Activated CD4-positive, alpha-beta memory T cell treated with anti-CD3 and anti-CD28 coated beads, Interleukin-2, amount 10 ng/mL, durations not matched to agents 7 days and 5 days (primary cell): ENCODE measurements at places on chromosomes 6 and 20. TPM values are rescaled to one million over a fixed set of nuclear protein-coding genes. Genes with fewer than 3 reads are reported as not detected.

EFCAB8 gene
- 0.25 TPM for total RNA-seq

SH3BGRL2 gene
- total RNA-seq = 0.20 TPM

RAET1L gene
- not detected for total RNA-seq

CPXM1 gene
- total RNA-seq = 0.33 TPM

PRPH2 gene
- not detected for total RNA-seq

GRCh38 chr6:41286544-41287346 is at the start of gene TREM1:
Gene TREM1 (minus strand): TSS chr6:41286682. CDS start chr6:41286655, 27 bp downstream.
- no peak within 1 kb of the TSS for H3K4me3 ChIP-seq
- no peak for DNase-seq
- peaks cover 10% of the 10 kb centered on the region for H3K4me1 ChIP-seq
- peaks cover 14% of the 10 kb centered on the region for H3K27me3 ChIP-seq
- no peaks in the 10 kb centered on the region for H3K36me3 ChIP-seq

GRCh38 chr6:128672023-128672422 is 151.6 kb upstream of the PTPRK start:
- no peaks in the 10 kb centered on the region for H3K4me1 ChIP-seq
- H3K27me3 ChIP-seq = peaks cover 8% of the 10 kb centered on the region
- no peak for DNase-seq
- H3K36me3 ChIP-seq = no peaks in the 10 kb centered on the region

DNA sequence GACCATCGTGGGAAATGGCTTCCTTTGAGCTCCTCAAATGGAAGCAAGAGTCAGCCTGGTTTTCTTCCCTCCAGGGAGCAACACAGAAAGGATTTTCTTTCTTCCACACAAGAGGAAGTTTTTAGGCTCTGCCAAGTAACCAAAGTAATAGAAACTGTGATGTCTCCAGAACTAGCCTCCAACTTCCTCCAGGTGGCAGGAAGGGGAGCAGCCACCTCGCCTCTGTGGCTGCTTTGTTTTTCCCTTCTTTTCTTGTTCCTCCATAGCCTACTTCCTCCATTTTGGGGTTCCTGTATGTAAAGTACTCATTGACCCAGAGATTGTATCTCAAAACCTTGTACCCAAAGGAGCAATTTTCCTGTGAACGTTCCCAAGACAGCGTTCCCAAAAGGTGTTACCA is 32.7 kb upstream of the CCR6 start:
- peaks cover 14% of the 10 kb centered on the region for H3K36me3 ChIP-seq
- H3K27ac ChIP-seq = no peak overlapping the region
- H3K4me1 ChIP-seq = peaks cover 53% of the 10 kb centered on the region
- peaks cover 3% of the 10 kb centered on the region for H3K27me3 ChIP-seq
- no peak overlapping the region for H3K4me3 ChIP-seq

DNA sequence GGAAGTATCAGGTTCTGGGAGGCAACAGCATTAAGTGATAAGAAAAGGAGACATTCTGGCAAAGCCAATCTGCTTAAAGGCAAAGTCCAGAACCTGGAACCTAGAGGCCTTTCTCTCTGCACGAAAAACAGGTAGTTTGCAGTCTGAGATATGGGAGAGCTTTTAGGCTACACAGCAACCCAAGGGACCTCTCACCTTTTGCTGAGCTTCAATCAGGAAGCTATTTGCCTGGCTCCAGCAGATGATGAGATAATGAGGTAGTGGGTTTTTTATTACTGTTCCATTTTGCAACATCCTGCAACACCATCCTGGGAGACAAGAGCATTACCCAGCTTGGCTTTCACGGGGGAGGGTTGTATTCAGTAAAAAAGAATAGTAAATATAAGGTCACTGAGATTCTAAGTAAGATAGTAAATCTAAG is 143.1 kb downstream of the ADGRG6 start:
- no peak overlapping the region for H3K4me3 ChIP-seq
- peaks cover 2% of the 10 kb centered on the region for H3K27me3 ChIP-seq
- no peaks in the 10 kb centered on the region for H3K36me3 ChIP-seq

GRCh38 chr6:33744001-33744848 is 2.5 kb downstream of the IP6K3 start:
- no peaks in the 10 kb centered on the region for H3K36me3 ChIP-seq
- DNase-seq = peak; percentile 76
- peaks cover 21% of the 10 kb centered on the region for H3K27me3 ChIP-seq

GRCh38 chr6:159609652-159610178 is 83.3 kb downstream of the SOD2 start:
- H3K27me3 ChIP-seq = peaks cover 3% of the 10 kb centered on the region
- H3K36me3 ChIP-seq = no peaks in the 10 kb centered on the region
- H3K4me3 ChIP-seq = no peak overlapping the region
- DNase-seq = no peak

- H3K27me3 ChIP-seq = no peaks in the 10 kb centered on the region
- H3K36me3 ChIP-seq = no peaks in the 10 kb centered on the region
- DNase-seq = no peak
- no peak overlapping the region for H3K4me3 ChIP-seq
- no peaks in the 10 kb centered on the region for H3K4me1 ChIP-seq
Observed at GRCh38 chr6:81172056-81172740, 580.3 kb downstream of the TENT5A start.

DNA sequence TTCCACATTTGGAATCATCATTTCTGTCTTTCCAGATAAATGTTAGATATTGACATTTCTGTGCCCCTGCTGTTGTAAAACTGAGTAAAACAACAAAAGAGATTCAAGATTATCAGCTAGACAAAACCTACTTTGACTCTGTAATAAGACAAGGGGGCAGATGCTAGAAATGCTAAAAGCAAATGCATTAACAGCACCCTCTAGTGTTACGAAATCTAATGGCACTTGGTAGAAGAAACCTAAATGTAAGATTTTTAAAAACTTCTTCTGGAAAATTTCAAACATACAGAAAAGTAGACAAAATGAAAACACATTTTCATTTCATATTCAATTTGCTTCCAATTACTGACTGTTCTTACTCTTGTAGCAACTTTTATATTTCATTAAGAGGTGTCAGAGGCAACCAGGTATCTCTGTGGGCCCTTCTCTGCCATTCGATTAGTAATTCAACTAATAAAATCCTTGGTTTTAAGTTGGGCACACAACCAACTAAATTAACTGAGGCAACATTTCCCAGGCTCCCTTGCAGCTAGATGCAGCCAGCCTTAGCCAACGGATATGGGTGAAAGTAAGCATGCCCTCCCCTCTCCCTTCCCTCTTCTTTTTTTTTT is 45.0 kb downstream of the SLC23A2 start:
- H3K36me3 ChIP-seq = peaks cover 5% of the 10 kb centered on the region
- H3K27me3 ChIP-seq = no peaks in the 10 kb centered on the region
- no peak overlapping the region for H3K27ac ChIP-seq
- no peak overlapping the region for H3K4me3 ChIP-seq
- peaks cover 9% of the 10 kb centered on the region for H3K4me1 ChIP-seq
- no peak for DNase-seq

DNA sequence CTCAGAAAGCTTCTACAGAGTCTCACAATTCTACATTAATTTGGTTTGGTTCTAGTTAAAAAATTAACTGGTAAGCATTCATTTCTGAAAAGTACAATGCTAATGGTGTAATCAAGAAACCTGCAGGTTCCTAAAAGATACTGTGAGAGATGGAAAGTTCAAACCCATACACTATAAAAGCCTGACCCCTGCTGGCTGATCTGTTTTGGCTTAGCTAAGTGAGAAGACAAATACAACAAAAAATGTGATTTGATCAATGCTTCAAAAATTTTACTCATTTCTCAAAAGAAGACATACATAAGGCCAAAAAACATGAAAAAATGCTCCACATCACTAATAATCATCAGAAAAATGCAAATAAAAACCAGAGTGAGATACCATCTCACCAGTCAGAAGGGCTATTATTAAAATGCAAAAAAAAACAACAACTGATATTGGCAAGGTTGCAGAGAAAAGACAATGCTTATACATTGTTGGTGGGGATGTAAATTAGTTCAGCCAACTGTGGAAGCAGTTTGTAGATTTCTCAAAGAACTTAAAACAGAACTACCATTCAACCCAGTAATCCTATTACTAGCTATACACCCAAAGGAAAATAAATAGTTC is 102.8 kb downstream of the MOXD1 start:
- no peak overlapping the region for H3K4me3 ChIP-seq
- no peaks in the 10 kb centered on the region for H3K36me3 ChIP-seq
- H3K27ac ChIP-seq = no peak overlapping the region
- no peaks in the 10 kb centered on the region for H3K4me1 ChIP-seq
- H3K27me3 ChIP-seq = peaks cover 24% of the 10 kb centered on the region

GRCh38 chr6:41642960-41643898 is 5.0 kb downstream of the MDFI start:
- H3K4me1 ChIP-seq = peaks cover 2% of the 10 kb centered on the region
- H3K4me3 ChIP-seq = no peak overlapping the region
- peaks cover 49% of the 10 kb centered on the region for H3K27me3 ChIP-seq
- no peak overlapping the region for H3K27ac ChIP-seq
